ENCODE measurements at places on chromosomes 11 and 22.

DNA sequence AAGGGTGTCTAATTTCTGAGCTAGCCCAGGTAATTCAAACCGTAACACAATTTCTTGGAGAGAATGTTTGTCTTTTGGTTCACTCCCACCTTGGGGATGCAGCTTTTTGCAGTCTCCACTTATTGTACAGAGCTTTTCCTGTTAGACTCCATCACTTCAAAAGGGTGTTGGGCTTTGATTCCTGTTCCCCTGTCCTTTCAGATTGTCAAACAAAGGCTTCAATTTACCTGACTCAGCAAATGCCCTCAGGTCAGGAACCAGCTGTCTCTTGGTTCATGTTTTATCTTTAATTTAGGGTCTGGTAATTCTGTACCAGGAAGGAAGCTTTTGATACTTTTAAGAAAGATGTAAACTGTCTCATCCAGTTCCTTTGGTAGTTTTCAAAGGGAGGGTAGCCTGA lies 880.6 kb downstream of the NTM start:
- DNase-seq, result no peak

DNA sequence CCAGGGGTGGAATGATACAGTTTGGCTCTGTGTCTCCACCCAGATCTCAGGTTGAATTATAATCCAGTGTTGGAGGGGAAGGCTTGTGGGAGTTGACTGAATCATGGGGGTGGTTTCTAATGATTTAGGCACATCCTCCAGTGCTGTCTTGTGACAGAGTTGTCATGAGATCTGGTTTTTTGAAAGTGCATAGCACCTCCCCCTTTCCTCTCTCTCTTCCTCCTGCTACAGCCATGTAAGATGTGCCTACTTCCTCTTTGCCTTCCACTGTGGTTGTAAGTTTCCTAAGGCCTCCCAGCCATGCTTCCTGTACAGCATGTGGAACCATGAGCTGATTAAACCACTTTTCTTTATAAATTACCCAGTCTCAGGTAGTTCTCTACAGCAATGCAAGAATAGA lies 45.1 kb downstream of the THAP12 start:
- no peak for DNase-seq

GRCh38 chr11:94722735-94723134 lies 45.4 kb upstream of the AMOTL1 start:
- no peak for DNase-seq

- no peak for DNase-seq
Observed at GRCh38 chr11:59199546-59200422, 12.9 kb downstream of the MPEG1 start.

GRCh38 chr22:24156141-24156912 lies 25.0 kb upstream of the SUSD2 start:
- peak; percentile 36 for DNase-seq

DNA sequence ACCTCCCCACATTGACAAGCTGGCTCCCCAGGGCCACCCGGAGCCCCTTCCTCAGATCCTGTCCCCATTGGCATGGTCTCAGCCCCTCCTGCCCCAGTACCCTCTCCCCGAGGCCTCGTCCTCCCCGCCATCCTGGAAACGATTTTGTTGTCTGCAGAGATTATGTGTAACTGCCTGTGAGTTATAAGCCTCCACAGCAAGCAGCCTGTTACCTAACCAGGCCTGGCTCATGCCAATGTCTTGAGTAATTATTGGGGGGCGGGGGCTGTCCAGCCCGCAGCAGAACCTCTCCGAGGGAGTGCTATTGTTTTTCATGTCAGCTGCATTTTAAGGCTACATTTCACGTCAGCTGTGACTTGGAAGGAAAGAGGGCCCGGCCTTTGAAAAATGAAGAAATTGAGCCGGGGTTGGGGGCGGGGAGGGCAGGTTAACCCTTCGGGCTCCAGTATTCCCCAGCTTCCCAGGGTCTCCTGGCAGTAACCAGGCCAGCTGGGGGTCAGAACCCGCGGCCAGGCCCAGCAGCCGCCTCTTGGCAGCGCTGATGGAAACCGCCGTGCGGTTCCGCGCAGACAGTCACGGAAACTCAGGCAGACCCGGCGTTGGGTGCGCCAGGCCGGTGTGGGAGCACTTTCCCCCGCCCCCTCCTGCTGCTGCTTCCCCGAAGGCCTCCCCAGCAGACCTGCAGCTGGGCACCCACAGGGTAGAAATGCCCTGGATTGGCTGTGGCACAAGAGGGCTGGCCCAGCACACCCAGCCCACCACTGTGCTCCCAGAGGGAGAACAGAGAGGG lies 59.5 kb downstream of the CDKN1C start:
- DNase-seq, result peak; percentile 98

DNA sequence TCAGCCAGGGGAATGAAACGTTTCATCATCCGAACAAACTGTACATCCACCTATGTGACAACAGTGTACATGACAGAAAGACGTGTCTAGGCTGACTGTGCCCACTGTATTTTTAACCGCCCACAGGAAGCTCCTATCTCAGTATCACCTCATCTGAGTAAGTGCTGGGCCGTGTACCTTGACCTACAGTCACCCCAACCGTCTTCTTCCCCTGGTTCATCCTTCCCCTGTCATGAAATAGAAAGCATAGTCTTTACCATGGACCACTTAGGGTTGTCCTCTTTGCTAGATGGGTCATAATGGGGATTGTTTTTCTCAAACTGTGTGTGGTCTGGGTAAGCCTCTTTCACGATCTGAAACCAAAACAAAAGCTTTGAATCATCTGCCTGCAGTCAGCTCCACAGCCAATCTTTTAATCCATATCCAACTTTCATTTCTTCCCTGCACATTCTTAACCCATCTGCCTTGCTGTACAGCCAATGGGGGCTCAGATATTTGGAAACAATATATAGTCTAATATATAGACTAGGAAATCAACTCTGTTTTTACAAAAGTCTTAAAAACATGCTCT lies 4.2 kb downstream of the THYN1 start:
- no peak for DNase-seq

- DNase-seq, result no peak
Observed at GRCh38 chr11:101321222-101321621, 191.6 kb upstream of the PGR start.

DNA sequence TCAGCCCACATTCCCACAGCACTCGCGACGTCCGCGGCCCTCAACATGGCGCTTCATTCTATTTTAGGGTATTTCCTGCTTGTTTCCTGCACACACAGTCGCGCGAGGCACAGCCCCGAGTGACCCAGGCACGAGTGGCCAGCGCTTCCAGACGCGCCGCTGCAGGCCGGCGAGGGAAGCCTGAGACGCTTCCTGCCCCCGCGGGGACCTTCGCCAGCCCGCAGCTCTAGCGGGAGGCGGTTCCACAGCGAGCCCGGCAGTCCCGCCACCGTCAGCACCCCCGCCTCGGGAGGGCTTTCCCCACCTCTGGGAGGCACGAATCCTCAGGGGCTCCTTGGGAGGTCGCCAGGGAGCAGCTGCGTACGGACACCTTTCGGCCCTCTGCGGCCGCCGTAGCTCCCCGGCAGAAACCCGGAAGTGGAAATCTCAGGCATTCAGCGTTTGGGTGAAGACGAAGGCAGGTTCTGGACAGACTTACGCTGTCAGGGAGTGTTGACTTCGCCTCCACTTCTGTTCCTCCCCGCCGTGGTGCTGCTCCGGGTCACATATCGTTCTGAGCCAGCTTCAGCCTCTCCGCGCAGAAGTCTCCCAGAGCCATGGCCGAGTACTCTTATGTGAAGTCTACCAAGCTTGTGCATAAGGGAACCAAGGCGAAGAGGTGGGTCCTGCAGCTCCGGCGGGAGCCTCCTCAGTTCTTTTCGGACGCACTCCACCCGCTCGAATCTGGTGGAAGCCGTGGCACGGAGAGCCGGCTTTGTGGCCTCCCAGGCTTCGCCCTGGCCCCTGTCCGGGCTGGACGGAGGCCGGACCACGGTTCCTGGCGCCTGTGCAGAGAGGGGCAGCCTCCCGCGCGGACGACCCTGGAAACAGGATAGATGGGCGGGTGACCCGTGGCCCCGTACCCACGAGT lies 2925.9 kb upstream of the OR11H1 start:
- DNase-seq, result no peak

DNA sequence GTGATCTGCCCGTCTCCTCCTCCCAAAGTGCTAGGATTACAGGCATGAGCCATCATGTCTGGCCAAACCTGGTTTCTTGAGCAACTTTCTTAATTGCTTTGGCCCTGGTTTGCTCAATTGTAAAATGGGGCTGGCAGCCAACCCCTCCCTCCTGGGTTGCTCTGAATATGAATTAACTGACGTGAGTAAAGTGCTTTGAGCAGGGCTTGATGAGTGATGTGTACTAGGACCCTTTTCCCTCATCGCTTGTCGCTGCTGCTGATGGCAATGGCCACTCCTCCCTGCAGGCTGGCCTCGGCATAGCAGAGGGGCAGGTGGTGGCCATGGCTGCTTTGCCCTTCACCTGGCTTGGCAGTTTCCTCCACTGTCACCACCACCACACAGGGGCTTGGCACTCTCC lies 41.5 kb downstream of the RNF141 start:
- DNase-seq, result no peak

DNA sequence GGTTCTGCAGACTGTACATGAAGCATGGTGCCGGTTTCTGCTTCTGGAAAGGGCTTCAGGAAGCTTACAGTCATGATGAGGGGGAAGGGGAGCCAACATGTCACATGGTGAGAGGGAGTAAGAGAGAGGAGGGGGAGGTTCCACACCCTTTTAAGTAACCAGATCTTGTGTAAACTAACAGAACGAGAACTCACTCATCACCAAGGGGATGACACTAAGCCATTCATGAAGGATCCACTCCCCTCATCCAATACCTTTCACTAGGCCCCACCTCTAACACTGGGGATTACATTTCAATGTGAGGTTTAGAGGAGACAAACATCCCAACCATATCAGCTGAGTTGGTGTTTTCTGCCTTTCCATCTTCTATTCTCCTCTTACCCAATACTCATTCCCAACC lies 83.5 kb downstream of the BDNF start:
- no peak for DNase-seq

DNA sequence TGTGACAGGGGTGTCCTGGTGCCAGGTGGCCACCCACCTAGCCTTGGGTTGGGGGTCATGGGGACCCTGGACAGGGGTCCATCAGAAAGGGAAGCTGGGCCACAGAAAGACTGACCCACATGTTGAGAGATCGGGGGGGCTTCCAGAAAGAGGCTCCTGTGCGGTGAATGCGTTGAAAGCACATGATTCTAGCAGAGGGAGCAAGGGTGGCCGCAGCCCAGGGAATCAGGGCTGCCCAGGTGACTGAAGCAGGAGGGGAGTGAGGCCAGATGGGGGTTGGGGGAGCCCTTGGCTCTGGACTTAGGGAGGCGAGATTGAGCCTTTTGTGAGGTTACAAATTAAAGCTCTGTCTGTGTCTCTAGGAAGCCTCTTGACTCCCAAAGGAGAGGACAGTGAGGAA lies 80.7 kb downstream of the MORC2 start:
- DNase-seq, result no peak

DNA sequence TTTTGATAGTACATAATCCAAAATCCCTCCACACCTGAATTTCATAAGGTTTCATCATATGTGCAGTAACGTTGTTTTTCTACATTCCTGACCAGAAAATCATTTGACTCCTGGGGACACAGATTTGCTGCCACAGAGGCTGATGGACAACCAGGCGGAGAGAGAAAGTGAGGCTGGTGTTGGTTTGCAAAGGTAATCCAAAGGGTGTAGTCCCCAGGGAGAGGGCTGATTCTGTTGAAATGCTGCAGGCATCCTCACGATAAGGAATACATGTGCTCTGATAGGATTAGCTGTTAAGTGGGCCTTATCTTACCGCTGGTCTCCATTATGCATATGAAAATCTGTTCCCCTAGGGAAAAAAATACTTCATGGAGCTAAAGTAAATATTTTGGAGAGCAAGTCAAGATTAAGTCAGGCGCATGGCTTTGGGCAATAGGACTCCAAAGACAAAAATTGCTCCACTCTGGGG lies 8.1 kb downstream of the APOL6 start:
- DNase-seq, result peak; percentile 48

GRCh38 chr11:117921893-117922292 lies 7.3 kb downstream of the TMPRSS13 start:
- DNase-seq, result no peak

GRCh38 chr11:120404495-120404894 lies 68.3 kb downstream of the ARHGEF12 start:
- DNase-seq, result peak; percentile 43

DNA sequence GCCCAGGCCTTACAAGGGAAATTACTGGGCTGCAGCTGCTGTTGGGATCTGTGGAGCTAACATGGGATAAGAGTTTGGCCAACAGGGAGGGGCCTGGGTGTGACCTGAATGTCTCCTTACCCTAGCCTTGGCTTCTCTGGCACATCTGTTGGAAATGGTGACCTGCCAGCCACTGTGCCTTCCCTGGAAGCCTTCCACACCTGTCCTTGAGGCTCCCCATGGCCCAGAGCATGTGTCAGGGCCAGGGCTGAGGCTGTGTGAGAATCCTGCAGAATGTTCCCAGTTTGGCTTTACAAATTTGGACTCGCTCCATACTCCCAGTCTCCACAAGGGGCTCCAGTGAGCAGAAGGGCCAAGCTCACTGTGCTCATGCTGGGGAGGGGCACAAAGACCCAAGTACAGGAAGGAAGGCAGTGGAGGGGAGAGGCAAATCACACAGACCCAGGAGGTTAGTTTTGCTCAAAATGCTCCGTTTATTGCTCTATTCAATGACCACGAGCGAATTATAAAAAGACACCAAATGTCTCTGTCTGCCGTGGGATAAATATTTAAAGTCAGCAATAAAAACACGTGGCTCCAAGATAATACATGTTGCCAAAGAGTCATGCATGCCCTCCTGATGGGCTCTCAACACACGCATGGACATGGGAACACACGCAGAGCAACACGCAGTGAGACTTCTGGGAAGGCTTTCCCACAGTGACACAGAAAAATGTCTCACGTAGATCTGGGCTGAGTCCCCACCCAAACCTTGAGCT lies 1.7 kb upstream of the IGSF22 start:
- DNase-seq, result peak; percentile 32

GRCh38 chr22:47474895-47475294 lies 712.4 kb downstream of the TBC1D22A start:
- no peak for DNase-seq

- DNase-seq, result no peak
Observed at GRCh38 chr11:111905411-111905810, 6.2 kb downstream of the CRYAB start.

DNA sequence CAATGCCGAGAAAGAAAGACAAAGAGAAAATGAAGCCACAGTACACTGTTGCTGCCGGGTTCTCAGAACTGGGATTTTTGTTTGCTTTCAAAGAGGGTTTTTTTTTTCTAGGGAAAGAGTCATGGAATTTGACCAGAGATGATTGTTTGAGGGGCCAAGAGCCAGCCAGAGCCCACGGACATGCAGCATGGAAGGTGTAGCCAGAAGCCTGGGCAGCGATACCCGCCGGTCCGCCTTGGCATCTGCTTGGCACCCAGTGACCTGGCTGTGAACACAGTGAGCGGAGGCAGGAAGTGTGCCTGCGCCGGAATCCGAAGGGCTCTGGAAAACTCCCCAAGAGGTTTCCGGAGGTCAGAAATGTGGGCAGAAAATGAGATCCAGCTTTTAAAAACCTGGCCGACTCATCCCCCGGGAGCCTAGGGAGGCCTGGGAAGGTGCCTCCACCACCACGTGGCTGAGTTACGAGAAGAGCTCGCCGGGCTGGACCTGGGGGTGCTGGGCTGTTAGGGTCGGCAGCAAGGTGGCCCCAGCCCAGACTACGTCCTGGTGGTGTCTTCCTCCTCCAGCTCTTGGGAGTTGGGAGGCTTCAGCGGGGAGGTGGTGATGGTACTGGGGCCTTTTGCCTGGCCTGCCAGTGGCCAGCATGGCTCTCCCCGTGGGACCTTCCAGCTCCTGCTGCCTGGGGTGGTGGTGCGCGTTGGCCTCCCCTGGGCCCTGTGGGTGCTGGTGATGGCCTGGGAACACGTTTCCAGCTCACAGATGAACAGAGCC lies 61.6 kb upstream of the PPARA start:
- DNase-seq, result peak; percentile 70

Measured in cardiac fibroblast (primary cell).